RKO (cell line): ENCODE measurements at places on chromosomes 2 and 18.

DNA sequence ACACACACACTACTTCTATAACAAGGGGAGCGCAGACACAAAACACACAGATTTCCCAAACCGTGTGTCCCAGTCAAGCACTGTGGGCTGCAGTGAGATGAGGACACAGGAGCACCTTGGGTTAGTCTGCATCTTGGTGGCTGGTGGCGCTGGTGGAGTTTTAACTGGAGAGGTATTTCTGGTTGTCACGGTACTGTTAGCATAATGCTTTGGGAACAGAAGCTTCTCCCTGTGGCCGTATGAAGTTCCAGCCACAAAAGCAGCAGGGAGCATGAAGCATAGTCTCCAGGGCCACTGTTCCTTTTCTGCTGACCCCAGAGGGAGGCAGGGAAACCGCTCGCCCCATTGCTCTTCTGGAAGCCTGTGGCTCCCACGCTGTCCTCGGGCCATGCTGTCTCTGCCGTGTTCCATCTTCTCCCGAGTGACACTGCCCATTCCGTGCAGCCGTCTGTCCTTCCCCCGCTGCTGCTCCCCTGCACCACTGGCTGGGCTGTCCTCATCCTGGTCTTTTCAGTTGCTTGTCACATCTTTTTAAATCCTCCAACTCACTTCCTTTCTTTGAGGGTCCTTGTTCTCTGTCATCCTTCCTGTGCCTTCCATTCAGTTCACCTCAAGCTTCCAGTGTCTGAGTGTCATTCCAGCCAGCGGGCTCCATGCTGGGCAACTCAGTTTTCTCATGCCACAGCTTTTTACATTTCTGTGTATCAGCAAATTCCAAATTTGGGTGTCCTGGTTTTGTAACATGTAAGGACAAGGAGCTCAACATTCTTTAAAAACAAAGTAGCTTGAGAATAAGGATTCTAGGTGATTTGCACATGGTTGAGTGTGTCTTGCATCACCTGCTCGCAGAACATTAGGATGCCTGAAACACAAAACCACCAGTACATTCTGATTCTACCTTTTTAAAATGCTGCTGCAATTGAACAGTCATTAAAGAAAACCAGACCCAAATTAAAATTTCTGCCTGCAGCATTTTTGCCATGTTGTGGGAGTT is 125.0 kb downstream of the MTCL1 start:
- no peak for DNase-seq

- DNase-seq = no peak
Observed at GRCh38 chr2:105085525-105085924, 47.7 kb downstream of the MRPS9 start.

DNA sequence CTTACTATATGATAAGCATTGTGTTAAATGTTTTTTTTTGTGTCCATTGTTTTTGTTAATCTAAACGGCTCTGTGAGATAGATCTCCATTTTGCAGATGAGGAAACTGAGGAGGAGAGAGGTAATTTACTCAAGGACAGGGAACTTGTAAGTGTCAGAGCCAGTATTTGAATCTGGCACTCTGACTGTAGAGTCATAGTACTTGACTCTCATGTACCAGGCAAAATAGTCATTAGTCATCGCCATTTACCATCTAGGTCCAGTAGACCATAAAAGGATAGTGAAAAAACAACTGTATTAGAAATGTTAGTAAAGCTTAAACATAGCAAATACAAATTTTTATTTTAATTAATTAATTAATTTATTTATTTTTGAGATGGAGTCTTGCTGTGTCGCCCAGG is 4.8 kb downstream of the PSMD14 start:
- peak; percentile 75 for DNase-seq

GRCh38 chr18:31774477-31774785 is 13.8 kb upstream of the SLC25A52 start:
- no peak for DNase-seq

DNA sequence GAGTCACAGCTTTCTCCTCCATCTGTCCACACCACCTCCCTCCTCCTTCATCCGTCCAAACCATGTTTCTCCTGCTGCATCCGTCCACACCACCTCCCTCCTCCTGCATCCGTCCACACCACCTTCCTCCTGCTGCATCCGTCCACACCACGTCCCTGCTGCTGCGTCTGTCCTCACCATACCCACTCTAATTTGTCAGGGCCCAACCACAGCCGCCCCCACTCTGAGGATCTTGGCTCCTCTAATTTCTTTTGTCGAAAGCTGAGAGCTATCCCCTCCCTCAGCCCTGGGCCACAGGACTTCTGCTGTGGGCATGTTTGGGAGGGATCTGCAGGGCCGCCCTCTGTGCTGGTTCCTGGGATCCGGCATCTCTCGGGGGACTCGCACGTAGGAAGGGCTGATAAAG is 67.4 kb downstream of the TPO start:
- DNase-seq = no peak

- no peak for DNase-seq
Observed at GRCh38 chr18:63617049-63617914, 26.8 kb downstream of the SERPINB4 start.

DNA sequence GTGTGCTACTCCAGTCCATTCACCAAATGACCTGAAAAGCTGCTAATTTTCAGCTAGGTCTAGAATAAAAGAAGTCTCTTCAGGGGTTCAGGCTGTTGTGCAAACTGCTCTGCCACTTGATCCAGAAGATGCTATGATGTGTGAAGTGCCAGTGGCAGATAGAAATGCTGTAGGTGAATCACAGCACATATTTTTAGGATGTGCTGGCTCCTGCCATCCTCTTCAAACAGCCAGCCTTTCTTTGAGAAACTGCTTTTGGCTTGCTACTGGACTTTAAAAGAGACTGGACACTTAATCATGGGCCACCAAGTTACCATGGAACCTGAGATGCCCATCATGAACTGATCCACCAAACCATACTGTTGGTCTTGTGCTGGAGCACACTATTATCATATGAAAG is 322.1 kb downstream of the EN1 start:
- no peak for DNase-seq

- no peak for DNase-seq
Observed at GRCh38 chr2:82395531-82395930, 2063.5 kb downstream of the SUCLG1 start.

- no peak for DNase-seq
Observed at GRCh38 chr2:6421138-6421730, 444.5 kb downstream of the CMPK2 start.

GRCh38 chr2:43832457-43832856 is 6.2 kb downstream of the ABCG5 start:
- no peak for DNase-seq

DNA sequence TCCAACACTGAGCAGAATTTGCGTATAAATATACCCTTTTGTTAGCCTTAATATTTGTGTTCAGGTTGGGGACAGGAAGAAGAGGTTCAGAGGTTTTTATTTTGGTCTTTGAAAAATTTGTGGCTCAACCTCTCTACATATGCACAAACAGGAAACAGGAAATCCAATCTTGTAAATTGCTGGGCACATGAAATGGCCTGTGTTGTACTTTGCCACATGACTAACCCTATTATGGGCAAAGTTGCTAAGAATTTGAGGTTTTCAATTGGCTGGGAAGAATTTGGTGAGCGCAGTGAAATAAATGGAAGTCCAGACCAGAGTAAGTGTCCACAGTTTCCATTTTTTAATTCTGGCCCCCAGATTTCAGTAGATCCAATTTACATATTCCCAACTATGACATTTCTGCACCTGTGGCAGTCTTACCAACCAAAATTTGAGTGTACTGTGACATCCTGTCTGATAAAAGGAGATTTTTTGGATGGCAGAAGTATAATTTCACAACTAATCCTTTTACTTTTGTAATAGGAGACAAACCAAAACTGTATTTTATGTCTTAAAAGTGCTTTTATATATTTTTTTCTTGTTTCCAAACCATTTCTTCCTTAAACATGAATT is 63.6 kb downstream of the COX7A2L start:
- DNase-seq = no peak

DNA sequence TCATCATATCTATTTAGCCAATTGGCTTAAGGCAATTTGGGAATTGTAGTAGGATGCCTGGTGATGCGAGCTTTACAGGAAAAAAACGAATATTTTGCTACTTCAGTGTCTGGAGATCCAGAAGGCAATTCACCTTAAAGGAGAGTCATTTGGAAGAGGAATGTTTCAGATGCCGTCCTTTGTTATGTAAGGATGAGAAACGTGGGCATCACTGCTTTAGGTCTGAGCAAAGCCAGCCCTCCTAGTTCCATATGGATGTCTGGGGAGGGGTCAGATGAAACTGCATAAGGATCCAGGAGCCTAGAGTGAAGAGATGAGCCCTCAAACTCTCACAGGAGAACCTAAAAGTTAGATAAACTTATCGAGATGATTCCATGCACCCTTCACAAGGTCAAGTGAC is 30.9 kb upstream of the DOCK10 start:
- DNase-seq = no peak

- DNase-seq = no peak
Observed at GRCh38 chr2:82875858-82876257, 1583.2 kb downstream of the SUCLG1 start.

- no peak for DNase-seq
Observed at GRCh38 chr18:29176681-29177080, 999.8 kb upstream of the CDH2 start.

GRCh38 chr2:46663614-46664013 is 184.2 kb downstream of the TMEM247 start:
- DNase-seq = no peak

DNA sequence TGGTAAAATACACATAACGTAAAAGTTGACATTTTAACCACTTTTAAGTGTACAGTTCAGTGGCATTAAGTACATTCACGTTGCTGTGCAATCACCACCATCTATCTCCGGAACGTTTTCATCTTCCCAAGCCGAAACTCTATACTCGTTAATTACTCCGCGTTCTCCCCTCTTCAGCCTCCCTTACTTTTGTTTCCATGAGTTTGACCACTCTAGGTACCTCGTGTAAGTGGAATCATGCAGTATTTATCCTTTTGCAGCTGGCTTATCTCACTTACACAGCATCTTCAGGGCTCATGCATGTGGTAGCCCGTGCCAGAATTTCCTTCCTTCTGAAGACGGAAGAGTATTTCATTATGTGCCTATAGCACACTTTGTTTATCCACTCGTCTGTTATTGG is 225.2 kb downstream of the SLC4A3 start:
- DNase-seq = no peak

DNA sequence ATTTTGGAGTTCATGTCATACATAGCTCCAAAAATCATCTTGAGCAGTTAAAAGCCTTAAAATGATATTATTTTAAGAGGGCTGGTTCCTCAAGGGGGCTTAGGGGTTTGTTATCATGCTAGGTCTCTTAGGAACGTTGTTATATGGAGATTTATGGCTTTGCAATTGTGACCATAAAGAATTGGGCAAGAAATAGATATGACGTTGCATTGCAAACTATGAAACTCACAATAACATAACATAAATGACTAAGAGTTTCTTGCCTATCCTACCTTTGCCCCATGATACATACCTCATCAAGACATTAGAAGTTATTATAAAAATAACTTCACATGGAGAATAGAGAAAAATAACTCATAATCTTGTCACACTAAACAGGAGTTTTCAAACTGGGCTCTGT is 206.4 kb upstream of the SESTD1 start:
- DNase-seq = no peak

DNA sequence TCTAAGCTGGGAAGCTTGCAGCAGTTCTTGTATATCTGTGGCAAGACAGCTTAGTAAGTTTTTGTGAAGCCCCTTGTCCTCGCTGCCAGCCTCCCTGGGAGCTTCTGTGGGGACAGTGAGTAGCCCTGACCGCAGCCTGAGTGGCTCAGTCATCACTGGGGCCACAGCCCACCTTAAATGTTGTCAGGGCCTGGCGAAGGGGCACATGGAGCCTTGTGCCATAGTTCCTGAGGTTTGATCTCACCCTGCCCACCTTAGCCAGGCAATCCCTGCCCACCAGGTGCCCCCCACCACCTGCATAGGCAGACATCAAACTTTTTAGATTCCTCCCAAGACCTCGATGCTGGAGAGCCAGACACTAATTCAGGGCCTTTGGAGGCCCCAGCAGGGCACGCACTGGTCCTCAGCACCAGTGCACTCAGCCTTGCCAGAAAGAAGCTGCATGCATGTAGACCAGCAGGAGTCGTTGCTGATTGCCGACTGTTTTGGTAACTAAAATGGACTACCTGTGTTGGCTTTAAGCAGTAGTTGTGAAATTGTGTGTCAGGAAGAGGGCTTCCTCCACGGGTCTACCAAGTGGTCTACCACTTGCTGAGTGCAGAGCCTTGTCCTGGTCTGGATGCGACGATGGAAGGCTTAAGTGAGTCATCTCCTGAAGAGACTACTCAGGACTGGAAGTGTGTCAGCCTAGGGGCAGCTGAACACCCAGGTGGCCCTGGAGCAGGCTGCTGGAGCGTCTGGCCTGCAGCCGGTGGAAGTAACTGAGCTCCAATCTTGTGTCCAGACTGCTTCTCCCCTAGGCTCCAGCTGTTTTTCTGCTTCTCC is 233.1 kb downstream of the SEPTIN10 start:
- no peak for DNase-seq

DNA sequence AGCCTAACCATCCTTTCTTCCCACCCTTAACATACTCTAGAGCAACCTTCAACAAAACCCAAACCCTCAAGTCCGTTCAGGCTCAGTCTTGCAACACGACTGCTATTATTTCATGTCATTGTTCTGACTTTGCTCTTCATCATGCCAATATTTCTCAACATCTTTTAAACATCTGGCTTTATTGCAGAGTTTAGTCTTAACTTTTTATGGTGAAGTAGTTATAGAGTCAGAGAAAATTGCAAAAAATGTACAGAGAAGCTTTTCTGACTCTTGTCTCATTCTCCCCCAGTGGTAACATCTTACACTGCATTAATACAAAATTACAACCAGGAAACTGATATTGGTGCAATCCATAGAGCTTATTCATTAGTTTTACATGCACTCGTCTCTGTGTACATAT is 3.9 kb downstream of the MARCO start:
- DNase-seq = no peak

GRCh38 chr18:25281556-25281955 is 70.4 kb downstream of the ZNF521 start:
- DNase-seq = no peak

GRCh38 chr2:112767693-112768330 is 3.4 kb upstream of the CKAP2L start:
- no peak for DNase-seq
